ENCODE measurements at places on chromosomes 11 and 22. TPM values are rescaled to one million over a fixed set of nuclear protein-coding genes. Genes with fewer than 3 reads are reported as not detected.

DNA sequence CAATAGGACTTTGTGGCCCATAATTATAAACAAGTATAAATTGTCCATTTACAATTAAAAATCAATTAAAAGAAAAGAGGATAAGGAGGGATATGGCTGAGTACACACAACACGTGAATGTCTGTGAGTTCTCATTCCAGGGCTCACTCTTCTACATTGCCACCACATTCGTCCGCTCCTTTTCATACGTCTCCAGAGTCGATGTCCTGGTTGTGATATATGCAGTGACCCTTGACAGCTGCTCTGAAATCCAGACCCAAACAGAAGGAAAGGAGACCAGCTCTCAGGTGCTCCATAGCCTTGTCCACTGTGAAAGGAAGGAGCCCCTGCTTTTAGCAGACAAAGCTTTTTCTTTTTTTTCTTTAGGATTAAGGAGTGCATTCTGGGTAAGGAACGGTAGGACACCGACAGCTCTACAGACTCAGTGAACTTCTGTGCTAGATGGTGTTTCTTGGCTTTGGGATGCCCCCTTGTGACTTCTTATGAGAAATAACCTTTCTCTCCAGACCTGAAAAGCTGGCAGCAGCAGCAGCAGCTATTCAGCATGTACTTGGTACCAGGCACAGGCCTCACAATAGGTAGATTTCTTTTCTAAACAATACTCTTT is 19.7 kb upstream of the DNAJB13 start:
- no peak for DNase-seq

PANX2 gene
- 0.40 TPM for total RNA-seq

DNA sequence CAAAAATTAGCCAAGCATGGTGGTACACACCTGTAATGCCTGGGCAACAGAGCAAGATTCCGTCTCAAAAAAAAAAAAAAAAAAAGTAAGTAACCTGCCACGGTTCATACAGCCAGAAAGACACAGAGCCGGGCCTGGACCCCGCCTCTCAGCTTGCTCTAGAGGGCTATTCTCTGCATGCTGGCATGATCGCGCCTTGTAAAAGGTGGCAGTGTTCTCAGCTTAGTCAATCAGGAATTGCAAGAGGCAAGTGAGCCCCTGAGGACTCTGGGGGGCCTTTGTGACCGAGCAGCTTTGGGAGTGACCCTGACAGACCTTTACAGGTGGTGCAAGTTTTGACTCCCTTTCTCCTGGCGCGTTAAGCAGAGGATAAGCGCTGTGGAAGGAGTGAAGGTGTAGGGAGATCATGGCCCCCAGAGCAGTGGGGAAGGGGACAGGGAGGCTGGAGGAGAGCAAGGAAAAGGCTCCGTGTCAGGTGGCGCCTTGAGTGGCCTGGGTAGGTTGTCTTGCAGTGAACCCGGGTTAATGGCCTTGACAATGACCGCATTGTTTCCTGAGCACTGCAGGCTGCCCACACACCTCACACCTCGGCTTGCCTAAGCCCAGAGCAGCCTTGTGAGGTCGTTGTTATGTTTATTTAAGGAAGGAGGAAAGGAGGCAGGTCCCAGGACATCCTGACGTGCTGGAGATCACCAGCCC is 48.9 kb downstream of the CDPF1 start:
- no peak for DNase-seq

DNA sequence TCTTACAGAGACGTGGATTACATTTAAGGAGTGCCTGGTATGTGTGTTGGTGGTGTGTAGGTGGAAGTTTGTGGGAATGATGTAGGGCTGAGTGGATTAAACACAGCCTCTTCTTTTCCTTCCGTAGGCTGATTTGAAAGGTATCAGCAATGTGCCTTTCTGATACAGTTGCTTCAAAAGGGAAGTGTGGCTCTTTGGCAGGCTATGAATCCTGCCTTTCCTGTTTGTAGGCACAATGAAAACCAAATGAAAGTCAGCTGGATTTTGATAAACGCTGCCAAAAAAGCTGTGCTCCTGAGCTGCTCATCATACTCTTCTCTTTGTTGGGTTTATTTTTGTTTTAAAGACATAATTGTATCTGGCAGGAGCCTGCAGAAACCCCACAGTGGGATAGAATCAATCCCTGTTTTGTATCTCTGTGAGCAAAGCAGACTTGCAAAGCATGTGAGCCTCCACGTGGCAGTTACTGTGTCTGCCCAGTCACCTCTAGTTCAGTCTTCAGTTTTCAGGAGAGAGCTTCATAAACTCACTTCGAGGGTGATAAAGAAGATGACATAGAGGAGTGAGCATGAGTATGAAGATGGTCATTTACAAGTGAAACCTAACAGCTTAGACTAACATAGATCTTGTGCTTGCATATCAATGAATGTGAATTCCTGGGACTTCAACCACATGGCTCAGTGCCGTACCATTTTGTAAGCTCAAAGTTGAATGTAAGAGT is 655.7 kb upstream of the KIRREL3 start:
- DNase-seq, result no peak

CCDC87 gene
- total RNA-seq, result 0.25 TPM

DGAT2 gene
- total RNA-seq, result 18.3 TPM

DNA sequence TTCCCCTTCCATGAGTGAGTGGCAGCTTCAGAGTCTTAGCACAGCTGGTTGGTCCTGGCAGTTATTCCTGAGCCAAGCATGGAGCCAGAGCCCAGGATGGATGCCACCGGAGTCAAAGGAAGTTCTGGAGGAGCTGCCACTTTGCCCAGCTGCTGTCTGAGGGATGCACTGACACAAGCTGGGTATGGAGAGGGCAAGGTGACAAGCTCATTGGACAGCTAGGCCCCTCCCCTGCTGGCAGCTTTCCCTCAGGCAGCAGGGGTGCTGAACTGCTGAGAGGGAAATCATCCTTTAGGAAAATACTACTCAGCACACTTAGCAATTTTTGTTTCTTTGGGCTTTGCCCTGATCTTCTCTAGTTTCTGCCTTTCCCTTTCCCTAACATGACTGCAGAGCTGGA is 99.3 kb upstream of the SESN3 start:
- no peak for DNase-seq

PHOX2A gene
- not detected for total RNA-seq

DNA sequence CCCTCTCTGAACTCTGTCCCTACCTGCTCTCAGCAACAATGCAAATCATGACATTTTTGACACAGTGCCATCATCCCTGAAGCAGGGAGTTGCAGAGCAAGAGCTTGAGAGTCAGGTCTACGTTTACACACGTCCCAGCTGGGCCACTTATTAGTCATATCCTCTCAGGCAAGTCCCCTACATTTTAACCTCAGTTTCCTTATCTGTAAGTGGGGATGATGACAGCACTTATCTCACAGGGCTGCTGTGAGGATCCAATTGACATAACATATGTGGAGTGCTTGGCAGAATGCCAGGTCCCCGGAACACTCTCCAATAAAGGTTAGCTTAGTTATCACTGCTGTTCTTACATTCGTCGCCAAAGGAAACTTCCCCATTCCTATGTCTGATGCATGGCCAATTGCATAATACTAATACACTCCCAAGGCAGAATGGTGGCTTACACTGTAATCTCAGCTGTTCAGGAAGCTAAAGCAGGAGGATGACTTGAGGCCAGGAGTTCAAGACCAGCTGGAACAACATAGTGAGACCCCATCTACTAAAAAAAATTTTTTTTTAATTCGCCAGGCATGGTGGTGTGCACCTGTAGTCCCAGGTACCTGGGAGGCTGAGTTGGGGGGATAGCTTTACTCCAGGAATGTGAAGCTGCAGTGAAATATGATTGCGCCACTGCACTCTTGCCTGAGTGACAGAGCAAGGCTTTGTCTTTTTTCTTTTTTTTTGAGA is 16.6 kb downstream of the ASCC2 start:
- DNase-seq, result peak; percentile 90

- DNase-seq, result no peak
These were observed 14.2 kb downstream of the PLEKHB1 start for GRCh38 chr11:73660497-73661034.

DNA sequence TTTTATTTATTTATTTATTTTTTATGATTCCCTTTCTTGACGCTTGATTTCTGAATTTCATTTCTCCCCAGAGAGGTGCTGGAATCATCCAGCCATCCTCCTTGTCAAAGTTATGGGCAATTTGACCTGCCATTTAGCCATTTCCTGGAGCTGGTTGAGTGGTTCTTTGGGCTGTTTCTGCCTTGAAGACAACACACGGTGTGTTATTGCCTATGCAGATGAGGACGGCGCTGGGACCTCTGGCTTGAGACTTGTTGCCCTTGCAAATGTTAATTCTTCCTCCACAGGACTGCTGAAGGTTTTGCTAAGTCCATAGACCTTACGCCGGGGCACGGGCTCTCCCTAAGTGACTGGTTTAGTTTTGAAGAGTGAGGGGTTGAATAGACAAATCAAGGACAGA is 147.9 kb upstream of the PLET1 start:
- no peak for DNase-seq

KLHDC7B gene
- not detected for total RNA-seq

GRCh38 chr22:49925525-49926128 is 7.2 kb downstream of the CRELD2 start:
- no peak for DNase-seq

- no peak for DNase-seq
These were observed 1.4 kb upstream of the FTH1 start for GRCh38 chr11:61968758-61969390.

- DNase-seq, result no peak
These were observed 763.9 kb downstream of the NTM start for GRCh38 chr11:132134322-132134721.

DNA sequence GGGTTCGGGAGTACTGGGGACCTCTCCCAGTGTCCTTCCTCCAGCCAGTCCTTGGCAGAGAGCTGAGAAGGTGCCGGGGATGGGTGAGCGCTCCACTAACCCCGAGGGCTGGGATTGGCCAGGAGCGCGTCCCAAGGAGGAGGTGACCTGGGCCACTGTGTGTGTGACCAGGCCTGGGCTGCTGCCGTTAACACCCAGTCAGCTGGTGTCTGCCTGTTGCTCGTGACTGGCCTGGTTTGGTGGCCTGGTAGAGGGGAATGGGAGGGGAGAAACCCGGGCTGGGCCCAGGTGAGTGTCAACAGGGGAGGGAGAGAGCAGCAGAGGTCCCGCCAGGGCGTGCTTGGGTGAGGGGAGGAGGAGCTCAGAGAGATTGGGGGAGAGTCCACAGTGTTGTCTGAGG is 29.9 kb upstream of the GRAMD4 start:
- DNase-seq, result peak; percentile 85

GRCh38 chr11:70323806-70324205 is 53.3 kb downstream of the PPFIA1 start:
- DNase-seq, result no peak

DNA sequence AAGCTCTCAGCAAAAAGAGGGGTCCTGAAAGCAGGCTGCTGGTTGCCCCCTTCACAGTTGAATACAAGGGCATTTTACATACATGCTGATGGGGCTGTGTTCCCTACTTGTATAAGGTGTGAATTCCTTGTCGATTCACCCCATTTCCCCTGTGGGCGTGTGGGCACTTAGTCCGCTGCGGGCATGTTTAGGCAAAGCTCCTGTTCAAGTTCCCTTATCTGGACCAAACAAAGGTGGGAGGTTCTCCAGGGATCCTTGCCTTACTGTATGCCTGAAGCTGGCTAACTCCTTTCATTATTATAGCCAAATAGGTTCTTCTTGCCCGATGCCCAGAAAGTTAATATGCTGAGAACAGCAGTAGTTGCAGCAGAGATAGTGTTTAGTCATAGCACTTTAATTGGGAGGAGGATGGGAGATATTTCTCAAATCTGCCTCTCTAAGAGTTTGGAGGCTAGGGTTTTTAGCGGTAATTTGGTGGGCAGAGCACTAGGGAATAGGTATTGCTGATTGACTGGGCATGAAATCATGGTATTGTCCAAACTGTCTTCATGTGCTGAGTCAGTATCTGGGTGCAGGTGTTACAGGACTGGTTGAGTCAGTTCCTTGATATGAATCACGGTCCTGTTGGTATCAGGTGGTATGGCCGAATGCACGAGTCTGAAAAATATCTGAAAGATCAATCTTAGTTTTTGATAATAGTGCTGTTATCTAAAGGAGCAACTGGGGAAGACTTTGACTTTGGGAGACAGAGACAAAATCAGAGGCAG is 32.7 kb downstream of the METTL15 start:
- no peak for DNase-seq

GRCh38 chr11:119772641-119773415 is 43.8 kb upstream of the NECTIN1 start:
- DNase-seq, result no peak

DNA sequence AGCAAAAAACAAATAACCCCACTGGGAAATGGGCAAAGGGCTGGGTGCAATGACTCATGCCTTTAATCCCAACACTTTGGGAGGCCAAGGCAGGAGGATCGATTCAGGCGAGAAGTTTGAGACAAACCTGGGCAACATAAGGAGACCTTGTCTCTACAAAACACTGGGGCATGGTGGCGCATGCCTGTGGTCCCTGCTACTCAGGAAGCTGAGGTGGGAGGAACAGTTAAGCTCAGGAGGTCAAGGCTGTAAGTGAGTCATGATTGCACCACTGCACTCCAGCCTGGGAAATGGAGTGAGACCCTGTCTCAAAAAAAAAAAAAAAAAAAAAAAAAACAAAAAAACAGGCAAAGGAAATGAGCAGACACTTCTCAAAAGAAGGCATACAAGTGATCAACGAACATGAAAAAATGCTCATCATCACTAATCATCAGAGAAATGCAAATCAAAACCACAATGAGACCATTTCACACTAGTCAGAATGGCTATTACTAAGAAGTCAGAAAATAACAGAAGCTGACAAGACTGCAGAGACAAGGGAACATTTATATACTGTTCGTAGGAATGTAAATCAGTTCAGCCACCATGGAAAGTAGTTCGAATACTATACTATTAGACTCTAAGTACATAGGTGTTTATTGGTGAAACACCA is 48.2 kb upstream of the SMCO4 start:
- DNase-seq, result no peak

DNA sequence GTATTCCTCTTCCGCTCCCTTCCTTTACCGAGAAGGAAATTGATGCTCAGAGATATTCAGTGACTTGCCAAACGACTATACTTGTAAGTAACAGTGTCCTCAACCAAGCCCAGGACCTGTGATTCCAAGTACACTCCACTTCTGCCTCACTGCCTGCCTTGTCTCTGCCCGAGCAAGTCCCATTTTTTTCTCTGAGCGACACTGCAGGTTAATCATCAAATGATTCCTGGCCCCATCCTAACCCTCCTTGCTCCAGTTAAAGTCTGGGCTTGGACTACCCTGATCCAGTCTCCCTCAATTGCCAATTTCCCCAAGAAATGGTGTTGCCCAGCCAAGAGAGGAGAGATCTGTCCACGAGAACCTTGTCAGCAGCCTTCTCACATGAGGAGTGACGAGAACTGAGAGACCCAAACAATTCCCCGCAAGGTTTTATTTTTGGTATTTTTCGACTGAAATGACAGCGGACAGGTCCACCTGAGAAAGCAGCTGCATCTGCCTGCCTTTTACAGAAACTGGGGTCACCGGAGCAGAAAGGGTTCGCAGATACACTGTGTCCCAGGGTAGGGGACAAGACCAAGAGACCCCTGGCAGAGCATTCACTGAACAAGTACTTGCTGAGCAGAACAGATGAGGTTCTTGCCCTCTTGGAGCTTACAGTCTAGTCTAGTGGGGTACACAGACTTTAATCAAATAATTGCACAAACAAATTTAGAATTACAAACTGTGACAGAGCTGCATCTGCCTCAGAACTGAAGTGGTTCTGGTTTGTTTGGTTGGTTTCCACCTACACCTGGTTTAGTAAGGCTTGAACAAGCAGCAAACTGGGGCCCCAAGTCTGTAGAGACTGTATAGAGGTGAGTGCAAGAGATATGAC is 11.4 kb downstream of the POU2AF1 start:
- DNase-seq, result no peak

B4GALNT4 gene
- total RNA-seq, result 0.50 TPM

Data from left ventricle myocardium superior (tissue), 1 donor.